Heart right ventricle (tissue), 16 donors: ENCODE measurements at places on chromosomes 12 and 14.

DNA sequence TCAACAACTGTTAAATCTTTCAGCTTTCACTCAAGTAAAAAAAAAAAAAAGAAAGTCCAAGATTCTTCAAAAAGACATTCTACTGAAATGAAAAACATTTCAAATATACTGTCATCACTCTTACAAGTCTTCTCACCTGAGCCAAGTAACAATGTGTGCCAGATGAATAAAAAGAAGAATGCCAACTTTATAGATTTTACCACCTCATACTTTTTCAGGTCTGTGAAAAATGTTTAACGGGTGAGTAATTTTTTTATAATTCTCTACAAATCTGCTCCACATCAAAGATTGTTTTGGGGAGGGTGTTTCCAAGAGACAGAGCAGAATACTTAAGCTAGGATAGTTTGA lies 181.0 kb upstream of the BMP4 start:
- DNase-seq, result no peak

DNA sequence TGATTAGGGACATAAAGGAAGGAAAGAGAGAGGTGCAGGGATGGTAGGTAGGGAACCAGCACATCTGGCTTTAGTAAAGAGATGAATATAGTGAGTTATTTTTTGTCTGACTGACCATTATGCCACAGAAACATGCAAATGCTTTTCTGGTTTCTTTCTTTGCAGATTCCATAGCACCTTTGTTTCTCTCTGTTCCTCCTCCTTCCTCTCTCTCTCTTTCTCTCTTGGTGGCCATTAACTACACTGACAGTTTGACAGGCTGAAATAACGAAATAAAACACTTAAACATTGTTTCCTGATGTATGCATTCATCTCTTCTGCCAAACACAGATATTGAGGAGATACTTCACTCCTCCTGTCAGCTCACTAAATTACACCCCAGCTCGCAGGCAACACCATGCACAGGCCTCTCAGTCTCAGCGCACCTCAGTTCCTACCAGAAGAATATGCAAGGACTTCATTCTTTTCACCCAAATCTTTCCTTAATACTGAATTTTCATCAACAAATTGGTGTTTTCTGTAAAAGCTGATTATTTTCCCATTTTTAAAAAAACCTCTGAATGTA lies 406.9 kb upstream of the SOX5 start:
- no peak for DNase-seq

DNA sequence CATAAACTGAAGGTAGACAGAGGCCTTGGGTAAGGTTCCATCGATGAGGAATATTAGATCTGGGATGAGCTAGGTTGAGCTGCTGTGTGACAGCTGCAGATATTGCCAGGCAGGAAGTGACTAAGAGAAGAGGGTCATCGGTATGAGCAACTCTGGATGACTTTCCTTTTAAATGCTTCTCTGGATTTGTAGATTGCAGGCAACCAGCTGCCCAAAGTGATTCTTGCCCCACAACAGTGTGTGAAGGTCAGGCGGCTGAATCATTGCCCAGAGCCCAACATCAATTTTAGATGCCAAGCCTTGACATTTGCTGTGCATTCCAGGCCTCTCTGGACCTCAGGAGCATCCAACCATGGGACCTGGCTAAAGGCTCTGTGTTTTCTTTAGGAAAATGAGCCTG lies 255.9 kb downstream of the DPF3 start:
- DNase-seq, result peak; percentile 37

GRCh38 chr12:30928356-30929244 lies 2.1 kb downstream of the TSPAN11 start:
- no peak for DNase-seq
